ENCODE measurements at places on chromosomes 11 and 22.

GRCh38 chr11:71198141-71198822, 54.1 kb downstream of the SHANK2 start:
- DNase-seq = no peak

DNA sequence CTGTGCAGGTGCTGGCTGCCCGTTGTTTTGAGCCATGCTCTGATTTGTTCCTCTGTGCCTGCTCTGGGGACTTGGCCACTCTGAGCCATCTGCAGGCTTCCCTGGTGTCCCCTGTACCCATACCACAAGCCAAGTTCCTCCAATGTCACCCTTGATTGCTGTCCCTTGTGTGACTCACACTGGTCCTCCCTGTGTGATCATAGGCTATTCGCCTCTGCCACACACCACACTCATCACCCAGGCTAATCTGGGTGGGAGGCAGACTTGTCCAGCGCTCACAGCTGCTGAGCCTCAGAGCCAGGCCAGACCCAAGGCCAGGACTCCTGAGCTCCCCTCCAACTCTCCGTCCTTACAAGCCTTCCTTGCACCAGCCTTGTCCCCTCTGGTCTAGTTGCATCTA, 31.7 kb downstream of the IGF2 start:
- no peak for DNase-seq

GRCh38 chr11:130020323-130020722, 17.7 kb upstream of the PRDM10 start:
- no peak for DNase-seq

- DNase-seq = no peak
Observed at GRCh38 chr11:72634472-72635095, 39.6 kb downstream of the PDE2A start.

GRCh38 chr11:45900916-45901617, 6.0 kb downstream of the FREY1 start:
- DNase-seq = no peak

- DNase-seq = no peak
Observed at GRCh38 chr22:38244106-38244505, 28.7 kb downstream of the TMEM184B start.

- DNase-seq = no peak
Observed at GRCh38 chr22:42388130-42388797, 43.9 kb downstream of the NFAM1 start.

DNA sequence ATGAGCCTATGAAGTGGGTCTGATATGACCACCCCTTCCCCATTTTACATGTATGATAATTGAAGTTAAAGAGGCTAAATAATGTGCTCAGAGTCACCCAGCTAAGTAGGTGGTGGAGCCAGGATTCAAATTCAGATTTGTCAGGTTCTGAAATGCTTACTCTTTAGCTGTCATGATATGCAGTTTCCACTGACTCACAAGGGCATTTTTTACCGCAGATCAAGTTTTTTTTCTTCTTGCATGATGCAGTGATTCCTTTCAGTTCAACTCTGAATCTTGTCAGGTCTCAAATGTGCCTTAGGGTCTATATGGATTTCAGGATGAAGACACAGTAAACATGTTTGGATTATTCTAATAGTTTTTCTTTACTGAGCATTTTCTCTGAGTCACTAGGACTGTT, 12.6 kb upstream of the TRIM44 start:
- DNase-seq = no peak

- DNase-seq = no peak
Observed at GRCh38 chr11:126058105-126058874, 4.4 kb downstream of the CDON start.

DNA sequence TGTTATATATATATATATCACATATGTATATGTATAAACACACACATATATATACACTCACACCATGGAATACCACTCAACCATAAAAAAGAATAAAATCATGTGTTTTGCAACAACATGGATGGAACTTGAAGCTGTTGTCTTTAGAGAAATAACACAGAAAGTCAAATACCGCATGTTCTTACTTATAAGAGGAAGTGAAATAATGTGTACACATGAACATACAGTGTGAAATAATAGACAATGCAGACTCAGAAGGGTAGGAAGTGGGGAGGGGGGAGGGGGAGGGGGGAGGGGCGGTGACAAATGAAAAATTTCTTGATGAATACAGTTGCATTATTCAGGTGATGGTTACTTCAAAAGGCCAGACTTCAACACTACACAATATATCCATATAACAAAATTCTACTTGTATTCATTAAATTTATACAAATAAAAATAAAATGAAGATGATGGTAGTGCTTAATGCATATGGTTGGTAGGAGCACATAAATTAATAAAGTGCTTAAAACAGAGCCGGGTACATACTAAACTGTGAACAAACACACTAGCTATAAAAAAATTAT, 5.8 kb upstream of the OR5B2 start:
- no peak for DNase-seq

- no peak for DNase-seq
Observed at GRCh38 chr22:39543095-39543494, 10.5 kb upstream of the RPS19BP1 start.

GRCh38 chr11:8063324-8063723, 17.7 kb upstream of the TUB start:
- no peak for DNase-seq

- DNase-seq = no peak
Observed at GRCh38 chr11:73216465-73216864, 1.6 kb upstream of the P2RY2 start.

- no peak for DNase-seq
Observed at GRCh38 chr11:98736833-98737232, 283.9 kb upstream of the CNTN5 start.

DNA sequence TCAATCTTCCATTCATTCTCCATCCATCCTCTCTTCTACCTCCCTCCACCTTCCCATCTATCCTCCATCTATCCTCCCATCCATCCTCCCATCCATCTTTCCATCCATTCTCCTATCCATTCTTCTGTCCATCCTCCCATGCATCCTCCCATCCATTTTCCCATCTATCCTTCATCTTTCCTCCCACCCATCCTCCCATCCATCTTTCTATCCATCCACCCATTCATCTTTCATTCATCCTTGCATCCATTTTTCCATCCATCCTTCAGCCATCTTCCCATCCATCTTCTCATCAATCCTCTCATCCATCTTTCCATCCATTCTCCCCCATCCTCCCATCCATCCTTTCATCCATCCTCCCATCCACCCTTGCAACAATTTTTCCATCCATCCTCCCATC, 27.5 kb downstream of the IGLL1 start:
- no peak for DNase-seq

DNA sequence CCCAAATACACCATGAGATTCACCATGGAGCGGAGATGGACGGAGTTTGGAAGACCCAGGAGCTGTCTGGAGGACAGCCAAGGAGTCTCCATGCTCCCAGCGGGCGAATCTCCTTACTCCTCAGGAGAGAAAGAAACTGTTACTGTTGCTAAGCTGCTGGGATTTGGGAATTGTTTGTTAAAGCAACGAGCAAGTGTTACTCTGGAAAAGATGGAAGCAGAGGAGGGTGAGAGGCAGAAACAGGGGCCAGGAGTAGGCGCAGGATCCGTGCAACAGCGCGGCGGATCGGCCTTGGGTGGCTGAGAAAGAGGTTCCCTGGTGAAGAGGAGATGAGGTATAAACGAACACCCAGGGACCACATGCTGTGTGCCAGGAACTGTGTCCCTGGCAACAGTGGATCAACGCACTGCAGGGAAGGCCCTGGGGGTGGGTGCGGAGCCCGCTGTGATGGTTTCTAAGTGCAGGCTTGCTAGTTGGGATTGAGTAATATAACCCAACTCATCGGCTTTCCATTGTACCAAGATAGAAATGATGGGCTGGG, 1436.4 kb downstream of the BRD1 start:
- no peak for DNase-seq

GRCh38 chr22:17873116-17873515, 98.8 kb upstream of the BID start:
- no peak for DNase-seq

- DNase-seq = no peak
Observed at GRCh38 chr22:17853073-17853472, 78.8 kb upstream of the BID start.
